ENCODE measurements at places on chromosomes 7 and 10. TPM values are rescaled to one million over a fixed set of nuclear protein-coding genes. Genes with fewer than 3 reads are reported as not detected.

Gene SEMA3A
- 10.0 TPM for total RNA-seq

Gene TSPAN33
- 39.3 TPM for total RNA-seq

Gene SRGN
- 3.9 TPM for total RNA-seq

Gene KLF14
- total RNA-seq, result 0.69 TPM

Gene RPEL1
- 0.05 TPM for total RNA-seq

Gene PRKAR2B
- 23.1 TPM for total RNA-seq

Gene SPRN
- total RNA-seq, result not detected

Gene MKI67
- 21.6 TPM for total RNA-seq

Gene MRC1
- total RNA-seq, result not detected

Gene CTAGE8
- total RNA-seq, result not detected

Gene PPP3CB
- 10.3 TPM for total RNA-seq

Gene NOS3
- total RNA-seq, result not detected

Gene TUBAL3
- total RNA-seq, result not detected

Gene CRPPA
- total RNA-seq, result 1.9 TPM

Gene ASZ1
- total RNA-seq, result 1.0 TPM

Gene FXYD4
- not detected for total RNA-seq

DNA sequence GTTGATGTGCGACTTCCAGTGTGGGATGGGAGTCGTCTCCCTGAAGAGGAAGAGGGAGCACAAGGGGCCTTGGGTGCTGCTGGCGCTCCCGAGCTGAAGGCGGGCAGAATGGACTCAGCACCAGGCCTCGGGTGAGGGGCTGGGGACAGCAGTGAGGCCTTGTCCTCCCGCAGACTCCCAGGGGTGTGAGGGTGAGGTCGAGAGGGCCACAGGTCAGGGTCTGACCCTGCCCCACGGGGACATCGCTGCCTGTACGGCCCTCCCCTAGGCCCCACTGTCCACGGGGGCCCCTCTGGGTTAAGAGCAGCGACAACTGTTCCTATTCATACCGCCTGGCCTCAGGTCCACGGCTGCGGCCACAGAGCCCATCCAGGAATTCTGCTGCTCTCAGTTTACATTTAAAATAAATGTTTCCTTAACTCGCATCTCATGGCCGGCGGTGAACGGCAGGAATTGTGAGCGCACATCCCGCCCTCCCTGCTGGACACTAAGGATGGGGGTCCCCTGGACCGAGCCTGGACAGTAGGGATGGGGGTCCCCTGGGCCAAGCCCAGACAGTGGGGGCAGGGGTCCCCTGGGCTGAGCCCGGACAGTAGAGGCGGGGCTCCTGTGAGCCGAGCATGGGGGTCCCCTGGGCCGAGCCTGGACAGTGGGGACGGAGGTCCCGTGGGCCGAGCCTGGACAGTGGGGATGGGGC is 61.7 kb downstream of the PDGFA start:
- DNase-seq, result no peak

DNA sequence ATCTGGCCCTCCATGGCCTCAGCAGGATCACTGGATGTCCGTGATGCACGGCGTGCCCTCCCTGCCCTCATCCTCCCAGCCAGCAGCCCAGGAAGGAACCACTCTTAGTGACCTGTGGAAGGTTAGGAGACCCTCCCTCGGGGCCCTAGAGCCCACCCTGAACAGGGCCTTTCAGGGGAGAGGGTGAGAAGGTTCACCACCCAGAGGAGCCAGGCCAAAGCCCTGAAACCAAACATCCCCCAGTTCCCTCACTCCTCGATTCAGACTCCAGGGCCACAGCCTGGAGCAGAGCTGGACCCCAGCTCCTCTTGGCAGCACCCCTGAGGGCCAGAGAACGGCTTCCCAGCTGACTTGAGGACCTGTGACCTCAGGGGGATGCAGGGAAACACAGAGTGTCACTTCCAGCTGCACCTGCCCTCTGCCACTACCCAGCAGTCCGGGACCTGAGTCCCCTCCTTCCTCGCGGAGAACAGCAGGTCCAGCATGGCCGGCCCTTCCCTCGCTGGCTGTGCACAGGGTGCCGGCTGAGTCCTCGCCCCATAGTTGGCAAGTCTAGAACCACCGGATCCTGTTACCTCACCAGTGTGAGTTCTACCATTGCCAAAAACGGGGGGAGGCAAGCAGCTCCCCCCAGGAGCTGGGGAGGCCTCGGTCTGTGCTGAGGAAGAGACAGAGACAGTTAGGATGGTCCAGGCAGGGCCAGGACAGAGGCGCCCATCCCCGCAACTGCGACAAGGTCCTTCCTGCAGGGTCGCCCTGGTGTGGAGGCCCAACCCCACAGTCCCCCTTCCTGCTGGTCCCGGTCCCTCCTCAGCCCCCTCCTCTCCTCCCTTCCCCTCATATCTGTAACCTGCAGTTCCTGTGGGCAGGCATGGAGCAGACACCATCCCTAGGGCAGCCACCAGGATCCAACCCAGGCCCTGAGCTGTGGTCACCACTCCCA is 158.6 kb downstream of the NRF1 start:
- DNase-seq, result no peak

- DNase-seq, result no peak
These were observed 7.0 kb upstream of the NUB1 start for GRCh38 chr7:151334628-151335027.

- no peak for DNase-seq
These were observed 42.8 kb downstream of the AP5Z1 start for GRCh38 chr7:4818000-4818794.

DNA sequence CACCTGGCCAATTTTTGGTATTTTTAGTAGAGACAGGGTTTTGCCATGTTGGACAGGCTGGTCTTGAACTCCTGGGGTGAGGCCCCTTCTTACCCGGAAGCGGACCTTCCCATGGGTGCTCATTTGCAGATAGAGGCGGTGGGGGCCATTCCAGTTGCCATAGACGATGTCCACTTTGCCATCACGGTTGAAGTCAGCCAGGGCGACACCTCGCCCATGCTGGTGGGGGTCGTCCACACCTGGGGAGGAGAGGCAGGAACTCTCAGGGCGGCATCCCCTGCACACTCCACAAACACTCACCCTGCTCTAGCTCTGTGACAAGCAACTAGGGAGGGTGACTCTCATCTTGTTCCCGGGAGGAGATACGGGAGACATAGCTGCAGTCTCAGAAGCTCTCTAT is 54.9 kb downstream of the GOLGA7B start:
- DNase-seq, result peak; percentile 14

- no peak for DNase-seq
These were observed 109.6 kb downstream of the SH2D4B start for GRCh38 chr10:80647173-80647833.

DNA sequence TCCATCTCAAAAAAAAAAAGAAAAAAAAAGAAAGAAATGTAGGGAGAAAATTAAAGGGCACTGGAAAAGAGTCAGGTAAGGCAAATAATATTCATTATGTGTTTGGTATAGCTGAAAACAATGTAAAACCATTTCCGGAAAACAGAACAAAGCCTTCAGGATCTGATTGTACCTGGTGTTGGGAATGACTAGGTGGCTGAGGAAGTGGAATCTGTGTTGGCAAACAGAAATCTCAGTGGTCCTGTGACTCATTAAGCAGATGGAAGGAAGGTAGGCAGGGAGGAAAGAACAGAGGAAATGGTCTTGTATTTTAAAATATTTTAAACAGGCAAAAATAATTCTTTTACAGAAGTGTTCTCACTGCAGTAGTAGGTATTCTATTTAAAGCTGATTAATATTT is 55.7 kb upstream of the GATA3 start:
- no peak for DNase-seq

- no peak for DNase-seq
These were observed 6.1 kb downstream of the ZNF853 start for GRCh38 chr7:6621195-6622133.

DNA sequence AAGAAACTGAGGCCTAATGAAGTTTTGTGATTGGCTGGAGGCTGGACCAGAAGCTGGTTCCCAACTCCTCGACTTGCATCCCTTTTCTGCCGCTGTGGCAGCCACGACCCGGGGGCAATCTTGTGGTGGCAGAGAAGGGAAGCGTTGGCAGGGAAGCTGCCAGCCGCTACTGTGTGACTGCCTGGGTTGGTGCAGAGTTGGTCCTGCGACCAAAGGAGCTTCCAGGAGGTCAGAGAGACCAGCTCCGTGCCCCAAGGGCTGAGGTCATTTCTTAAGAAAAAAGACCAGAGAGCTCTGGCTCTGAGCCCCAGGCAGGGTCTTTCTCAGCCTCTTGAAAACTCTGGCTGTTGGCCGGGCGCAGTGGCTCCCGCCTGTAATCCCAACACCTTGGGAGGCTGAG is 47.2 kb downstream of the PRF1 start:
- no peak for DNase-seq

- no peak for DNase-seq
These were observed 40.6 kb upstream of the CD36 start for GRCh38 chr7:80597875-80598274.

DNA sequence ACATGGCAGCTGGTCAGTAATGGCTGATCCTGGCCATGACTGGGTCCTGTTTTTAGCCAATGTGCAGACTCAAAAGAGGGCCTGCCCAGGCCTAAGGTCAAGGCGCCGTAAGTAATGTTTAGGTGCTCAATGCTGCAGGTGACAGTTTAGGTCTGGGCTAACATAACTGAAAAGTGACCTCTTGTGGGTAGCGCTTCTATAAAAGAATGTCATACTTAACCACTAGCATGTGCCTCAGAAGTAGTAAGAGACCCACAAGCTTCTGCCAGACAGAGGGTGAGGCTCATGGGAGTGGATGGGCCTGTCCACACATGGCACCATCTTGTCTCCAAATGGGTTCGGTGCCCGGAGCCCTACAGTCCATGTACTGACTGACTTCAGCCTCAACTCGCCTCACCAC is 90.5 kb upstream of the GSDME start:
- DNase-seq, result no peak

- no peak for DNase-seq
These were observed 44.7 kb upstream of the TMEM213 start for GRCh38 chr7:138753150-138753518.

GRCh38 chr7:114107522-114107921 is 188.7 kb upstream of the PPP1R3A start:
- DNase-seq, result no peak

- peak; percentile 49 for DNase-seq
These were observed 15.3 kb upstream of the ASB4 start for GRCh38 chr7:95470452-95470851.

GRCh38 chr10:104122225-104123107 is 495 bp downstream of the SFR1 start:
- DNase-seq, result peak; percentile 11

GRCh38 chr10:3064423-3064822 is 2.9 kb upstream of the PFKP start:
- no peak for DNase-seq

DNA sequence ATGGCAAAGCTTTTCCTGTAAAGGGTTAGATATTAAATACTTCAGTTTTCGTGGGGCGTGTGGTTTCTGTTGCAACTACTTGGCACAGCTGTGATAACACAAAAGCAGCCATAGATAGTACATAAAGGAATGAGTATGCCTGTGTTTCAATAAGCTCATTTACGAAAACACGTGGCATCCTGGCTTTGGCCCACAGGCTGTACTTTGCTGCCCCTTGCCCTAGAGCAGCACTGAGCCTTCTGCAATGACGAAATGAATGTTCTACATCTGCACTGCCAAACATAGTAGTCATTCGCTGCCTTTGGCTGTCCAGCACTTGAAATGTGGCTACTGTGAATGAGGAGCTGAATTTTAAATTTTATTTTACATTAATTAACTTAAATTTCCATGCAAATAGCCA is 376.2 kb upstream of the TPK1 start:
- DNase-seq, result peak; percentile 97

- no peak for DNase-seq
These were observed 84.4 kb downstream of the SLC13A1 start for GRCh38 chr7:123115331-123115730.

DNA sequence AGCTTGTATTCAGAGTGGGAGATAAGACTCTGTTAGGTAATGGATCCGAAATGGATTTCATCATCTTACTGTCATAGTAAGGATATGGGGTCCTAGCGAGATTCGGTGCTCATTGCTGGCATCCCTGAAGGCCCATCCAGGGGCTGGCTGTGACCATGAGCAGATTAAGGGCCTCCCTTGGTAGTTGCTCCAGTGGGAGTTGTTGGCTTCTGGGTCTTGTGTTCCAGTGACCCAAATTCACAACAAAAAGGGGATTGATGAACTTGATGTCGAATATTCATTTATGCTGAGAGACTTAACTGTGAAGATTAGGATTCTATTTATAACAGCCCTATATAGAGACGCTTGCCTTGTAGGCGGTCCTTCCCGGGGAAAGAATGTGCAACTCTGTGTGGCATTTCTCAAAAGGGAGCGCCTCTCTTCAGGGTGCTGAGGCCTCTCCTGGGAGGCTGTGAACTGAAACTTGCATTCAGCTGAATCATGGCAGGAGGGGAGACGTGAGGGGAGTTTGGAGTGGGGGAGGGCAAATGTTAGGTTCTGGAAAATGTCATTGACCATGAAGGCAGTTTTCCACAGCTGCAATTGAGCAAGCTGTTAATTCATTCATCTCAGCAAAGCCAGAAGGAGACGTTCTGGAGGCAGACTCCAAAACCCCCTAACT is 233.1 kb upstream of the FZD8 start:
- no peak for DNase-seq

- peak; percentile 52 for DNase-seq
These were observed 68.4 kb downstream of the SLIT1 start for GRCh38 chr10:97117372-97117771.

DNA sequence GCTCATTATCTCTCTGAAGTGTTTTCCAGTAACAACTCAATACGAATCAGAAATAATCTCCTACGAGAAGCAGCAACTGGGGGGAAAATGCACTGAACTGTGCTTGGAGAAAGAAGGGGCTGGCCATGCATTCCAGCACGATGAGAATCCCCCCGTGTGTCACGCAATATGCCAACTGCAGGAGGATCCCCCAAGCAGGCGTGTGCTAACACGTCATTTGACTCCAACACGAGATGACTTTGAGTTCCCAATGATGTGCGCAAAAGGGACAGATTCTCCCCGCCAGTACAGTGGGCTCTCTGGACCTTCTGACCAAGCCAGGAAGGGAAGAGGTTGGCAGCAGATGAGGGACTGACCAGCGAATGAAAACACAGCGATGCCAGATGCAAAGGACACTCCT is 105.5 kb downstream of the KCNMA1 start:
- DNase-seq, result no peak

DNA sequence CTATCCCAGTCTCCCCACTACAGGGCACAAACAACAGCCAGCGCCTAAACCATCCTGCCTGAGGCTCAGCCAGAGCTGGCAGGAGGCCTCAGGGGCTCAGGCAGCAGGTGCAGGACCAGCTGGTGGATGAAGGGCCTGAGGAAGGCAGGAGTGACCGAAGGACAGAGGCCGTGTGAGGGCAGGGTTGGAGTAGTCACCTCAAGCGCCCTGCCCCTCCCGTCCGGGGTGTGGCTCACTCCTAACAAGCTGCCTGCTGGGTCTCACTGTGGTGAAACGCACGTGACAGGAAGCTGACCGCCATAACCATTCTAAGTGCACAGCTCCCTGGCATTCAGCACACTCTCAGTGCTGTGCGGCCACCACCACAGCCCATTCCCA is 281.1 kb downstream of the ELFN1 start:
- DNase-seq, result peak; percentile 28

- DNase-seq, result peak; percentile 39
These were observed 34.4 kb upstream of the CUL1 start for GRCh38 chr7:148664324-148664723.
